ENCODE measurements at places on chromosomes 7 and 10. TPM values are rescaled to one million over a fixed set of nuclear protein-coding genes. Genes with fewer than 3 reads are reported as not detected.

ZNF485 gene
- 3.9 TPM for total RNA-seq

UNCX gene
- not detected for total RNA-seq

DNA sequence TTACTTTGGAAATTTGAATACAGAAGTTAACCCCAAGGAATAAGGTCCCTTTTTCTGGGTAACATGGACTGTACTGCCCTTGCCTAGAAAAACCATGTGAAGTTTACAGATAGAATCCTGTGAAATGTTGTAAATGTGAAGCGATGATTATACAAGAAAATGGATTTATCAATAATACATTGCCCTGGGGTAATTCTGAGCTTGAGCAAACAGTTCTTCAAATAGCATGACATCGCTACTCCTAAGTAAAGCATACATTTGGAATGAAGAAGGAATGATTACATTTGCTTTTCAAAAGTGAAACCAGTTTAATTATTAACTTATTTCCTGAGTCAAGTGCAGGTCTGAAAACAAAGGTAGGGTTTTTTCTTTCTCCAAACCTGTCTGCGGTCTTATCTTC lies 43.3 kb upstream of the FZD8 start:
- no peak for DNase-seq

- DNase-seq = no peak
Measured at GRCh38 chr7:44144968-44145478, 3.9 kb upstream of the MYL7 start.

GRCh38 chr10:93368210-93368609 lies 113.9 kb downstream of the MYOF start:
- DNase-seq = peak; percentile 14

DNA sequence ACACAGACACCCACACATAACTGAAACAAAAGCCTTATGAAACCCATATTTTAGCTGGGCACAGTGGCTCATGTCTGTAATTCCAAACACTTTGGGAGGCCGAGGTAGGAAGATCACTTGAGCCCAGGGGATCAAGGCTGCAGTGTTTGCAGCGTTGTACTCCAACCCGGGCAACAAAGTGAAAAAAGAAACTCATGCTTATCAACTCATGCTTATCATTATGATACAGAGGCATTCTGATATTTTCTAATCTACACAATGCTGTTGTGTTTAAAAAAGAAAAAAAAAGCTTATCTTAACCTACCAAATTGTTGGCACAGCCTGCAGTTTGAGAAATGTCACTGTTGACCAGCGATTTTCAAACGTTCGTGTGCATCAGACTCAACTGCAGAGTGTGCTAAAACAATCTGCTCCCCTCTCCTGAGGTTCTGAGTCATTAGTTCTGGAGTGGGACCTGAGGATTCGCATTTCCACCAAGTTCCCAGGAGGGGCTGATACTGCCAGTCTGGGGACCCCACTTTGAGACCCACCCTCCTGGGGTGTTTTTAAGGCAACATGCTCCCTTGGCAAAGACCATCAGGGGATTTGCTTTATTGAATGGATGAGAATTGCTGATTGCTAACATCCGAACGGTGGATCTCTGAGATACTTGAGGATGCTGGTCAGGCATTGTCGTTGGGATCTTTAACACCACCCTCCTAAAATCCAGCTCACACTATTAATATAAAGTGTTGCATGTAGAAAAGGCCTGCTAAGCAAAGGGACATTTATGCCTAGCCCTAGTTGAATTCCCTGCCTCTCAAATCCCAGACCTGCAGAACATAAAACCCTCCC lies 16.2 kb downstream of the CHST3 start:
- peak; percentile 26 for DNase-seq

DNA sequence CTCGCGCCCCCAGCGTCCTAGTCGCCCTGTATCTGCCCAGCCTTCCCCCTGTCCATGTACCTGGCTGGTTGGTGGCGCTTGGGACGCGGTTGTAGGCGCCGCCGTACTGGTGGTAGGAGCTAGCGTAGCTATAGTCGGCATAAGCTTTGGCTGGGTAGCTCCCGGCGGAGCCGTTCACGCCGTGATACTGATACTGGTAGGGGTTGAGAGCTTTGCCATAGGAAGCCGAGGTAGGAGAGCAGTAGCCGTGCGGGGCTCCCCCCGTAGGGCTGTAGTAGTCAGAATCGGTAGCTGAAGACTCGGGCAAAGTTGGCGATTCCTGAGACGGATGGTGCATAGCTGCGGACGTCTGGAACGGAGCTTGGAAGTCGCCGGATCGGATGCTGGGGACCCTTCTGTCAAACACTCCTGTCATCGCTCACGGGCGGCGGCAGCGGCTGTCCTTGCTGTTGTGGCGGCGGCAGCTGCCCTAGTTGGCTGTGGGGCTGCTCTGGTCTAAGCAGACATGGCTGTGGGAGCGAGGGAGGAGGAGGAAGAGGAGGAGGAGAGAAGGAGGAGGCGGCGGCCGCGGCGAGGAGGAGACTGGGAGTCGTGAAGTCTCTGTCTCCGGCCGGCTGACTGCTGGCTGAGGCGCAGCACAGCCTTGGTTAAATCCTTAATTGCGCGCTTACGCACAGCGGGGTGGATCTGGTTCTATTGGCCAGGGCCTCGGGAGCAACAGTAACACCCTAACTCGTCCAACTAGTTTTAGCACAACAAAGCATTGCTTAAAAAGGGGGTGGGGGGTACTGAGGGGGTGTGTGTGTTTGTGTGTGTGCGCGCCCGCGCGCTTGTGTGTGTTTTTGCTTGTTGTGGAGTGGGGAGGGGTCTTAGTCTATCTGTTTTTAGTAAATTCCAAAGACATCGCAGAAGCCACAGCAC lies at the start of gene DLX5:
DLX5 (minus strand) TSS at position 623 of the 921 bp plus-strand sequence; CDS start at position 415, 208 bp downstream.
- DNase-seq = peak; percentile 56

DNA sequence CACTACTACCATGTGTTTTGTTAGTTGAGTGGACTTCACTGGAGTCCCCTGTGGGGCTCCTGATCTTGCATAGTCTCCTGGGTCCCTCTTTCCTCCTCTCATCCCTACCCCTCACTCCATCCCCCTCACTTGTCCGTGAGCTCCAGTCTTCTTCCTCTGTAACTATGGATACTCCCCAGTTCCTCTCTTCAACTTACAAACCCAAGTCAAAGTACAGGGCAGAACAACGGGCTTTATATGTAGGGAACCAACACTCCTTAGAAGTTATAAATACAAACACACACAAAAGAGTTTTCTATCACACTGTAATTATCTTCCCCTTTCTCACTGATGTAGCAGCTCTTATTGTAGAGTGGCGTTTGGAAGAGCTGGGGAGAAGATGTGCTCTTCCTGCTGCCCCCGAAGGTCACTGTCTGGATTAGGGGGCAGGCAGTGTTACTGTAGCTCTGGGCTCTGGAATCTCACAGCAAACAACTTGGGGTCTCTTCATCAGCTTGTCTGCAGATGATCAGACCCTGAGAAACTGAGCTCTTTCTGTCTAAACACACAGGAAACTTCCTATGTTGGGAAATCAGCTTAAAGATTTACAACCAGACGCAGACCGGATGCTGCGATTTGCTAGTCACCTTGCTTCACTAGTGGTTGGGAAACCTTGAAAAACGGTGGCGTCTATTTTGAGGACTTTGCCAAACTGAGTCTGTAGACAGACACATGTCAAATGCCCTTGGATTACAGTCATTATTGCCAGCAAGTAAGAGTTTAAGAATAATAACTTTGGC lies 13.6 kb downstream of the SNX10 start:
- no peak for DNase-seq

GRCh38 chr7:34219153-34219718 lies 313.9 kb downstream of the BMPER start:
- no peak for DNase-seq

Measured in myocyte (in vitro differentiated cells).